ENCODE measurements at places on chromosomes 4 and X.

DNA sequence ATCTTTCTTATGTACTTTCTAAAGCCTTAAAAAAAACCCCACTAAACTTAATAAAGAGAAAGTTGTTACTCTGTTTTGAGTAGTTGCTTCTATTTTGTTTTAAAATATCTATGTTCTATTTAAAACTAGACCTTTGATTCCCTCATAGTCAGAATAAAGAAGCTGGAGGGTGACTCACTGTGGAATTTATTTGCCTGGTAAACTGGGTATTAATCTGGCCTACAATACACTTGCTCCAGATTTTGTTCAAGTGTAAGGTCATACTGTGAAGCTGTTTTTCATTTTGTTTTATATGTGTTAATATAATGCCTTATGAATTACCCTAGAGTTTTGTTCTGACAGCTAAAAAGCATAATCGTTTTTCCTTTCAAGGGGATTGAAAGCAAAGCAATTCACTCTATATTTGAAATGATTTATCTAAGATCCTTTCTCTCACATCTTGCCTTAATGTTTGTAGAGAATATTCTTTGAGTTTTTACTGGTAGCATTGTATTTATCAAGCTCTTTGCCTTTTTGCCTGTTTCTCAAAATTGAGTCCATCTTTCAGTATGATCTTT, 277.4 kb upstream of the PITX2 start:
- no peak for DNase-seq

DNA sequence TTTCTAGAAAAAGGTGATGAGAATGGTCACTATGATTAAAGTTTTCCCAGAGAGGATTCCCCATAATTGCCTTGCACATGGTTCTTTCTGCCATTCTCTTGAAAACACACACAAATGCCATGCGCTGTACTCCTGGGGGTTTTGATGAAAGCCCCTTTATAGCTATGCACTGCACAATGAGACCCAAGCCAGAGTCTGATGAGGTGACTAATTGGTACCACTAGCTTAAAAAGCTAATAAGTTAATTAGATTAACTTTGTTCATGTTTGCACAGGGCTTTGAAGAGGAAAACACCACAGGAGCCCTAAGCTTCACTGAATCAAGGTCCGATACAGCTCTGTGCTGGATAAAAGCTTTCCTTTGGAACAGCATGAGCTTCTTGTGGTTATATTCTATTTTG, 132.2 kb downstream of the NKX6-1 start:
- DNase-seq, result no peak

DNA sequence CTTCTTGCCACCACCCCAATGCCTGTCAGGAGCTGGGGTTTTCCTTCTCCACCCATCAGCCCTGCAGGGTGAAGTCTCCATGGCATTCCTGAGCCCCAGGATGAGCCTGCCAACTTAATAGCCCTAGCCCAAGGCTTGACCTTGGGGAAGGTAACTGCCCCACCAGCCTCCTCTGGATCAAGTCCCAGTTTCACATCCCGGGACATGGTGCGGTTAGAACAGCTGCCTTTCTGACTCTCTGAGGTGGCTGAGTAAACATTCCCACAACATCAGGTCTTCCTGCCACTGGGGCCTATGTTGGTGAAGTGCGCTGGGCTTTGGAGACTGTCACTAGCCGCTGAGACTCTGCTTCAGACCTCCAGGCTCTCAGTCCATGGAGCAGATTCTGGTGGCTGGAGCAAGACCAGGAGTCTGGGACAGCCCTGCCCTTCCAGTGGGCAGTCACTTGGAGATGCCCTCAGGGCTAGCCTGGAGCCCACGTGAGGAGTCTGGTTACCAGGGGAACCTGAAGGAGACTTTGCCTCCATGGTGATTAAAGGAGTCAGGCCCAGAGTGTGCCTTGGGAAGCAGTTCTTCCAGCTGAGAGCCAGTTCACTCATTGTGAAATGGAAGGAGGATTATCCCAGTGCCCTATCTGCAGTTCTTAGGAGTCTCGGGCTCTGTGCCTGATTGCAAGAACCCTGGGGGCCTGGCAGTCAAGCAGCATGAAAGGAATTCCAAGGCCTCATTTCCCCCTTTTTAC, 56.8 kb downstream of the SMIM20 start:
- DNase-seq, result no peak

DNA sequence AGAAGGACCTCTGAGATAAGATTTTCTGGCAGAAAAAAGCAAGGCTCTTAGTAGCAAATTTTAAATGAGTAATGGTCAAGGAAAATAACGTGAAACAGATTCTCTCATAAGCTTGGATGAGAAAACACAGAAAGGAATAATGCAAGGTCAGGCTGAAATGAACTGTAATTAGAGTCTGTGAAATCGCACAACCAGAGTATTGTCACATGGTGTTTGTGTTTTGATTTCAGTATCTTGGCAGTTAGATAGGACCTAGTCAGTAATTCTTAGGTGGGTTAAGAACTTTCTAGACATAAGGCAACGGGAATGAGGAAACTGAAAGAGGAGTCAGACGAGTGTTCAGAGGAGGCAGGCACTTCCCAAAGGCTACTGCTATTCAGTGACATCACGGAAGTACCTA, 34.6 kb downstream of the LIMCH1 start:
- no peak for DNase-seq

GRCh38 chr4:8641931-8642650, 49.5 kb downstream of the CPZ start:
- peak; percentile 8 for DNase-seq

GRCh38 chr4:175054980-175055379, 136.8 kb downstream of the ADAM29 start:
- no peak for DNase-seq

- DNase-seq, result no peak
These were observed 114.5 kb upstream of the SLIT2 start for GRCh38 chr4:20137176-20137575.

DNA sequence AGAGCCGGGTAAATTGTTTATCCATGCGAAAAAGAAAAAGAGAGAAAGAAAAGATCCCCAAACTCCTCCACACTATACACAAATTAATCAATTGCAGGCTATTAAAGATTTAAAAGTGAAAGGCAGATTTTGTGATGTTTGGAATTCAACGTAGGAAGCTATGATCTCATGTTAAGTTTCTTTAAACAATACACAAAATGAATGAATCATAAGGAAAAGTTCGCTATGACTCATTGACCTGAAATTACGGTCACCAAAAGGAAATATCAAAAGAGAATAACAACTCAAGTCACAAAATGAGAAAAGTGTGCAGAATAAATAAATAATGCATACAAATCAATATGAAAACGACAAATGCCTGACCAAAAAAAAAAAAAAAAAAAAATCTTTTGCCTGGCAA, 28.6 kb downstream of the CLNK start:
- no peak for DNase-seq

DNA sequence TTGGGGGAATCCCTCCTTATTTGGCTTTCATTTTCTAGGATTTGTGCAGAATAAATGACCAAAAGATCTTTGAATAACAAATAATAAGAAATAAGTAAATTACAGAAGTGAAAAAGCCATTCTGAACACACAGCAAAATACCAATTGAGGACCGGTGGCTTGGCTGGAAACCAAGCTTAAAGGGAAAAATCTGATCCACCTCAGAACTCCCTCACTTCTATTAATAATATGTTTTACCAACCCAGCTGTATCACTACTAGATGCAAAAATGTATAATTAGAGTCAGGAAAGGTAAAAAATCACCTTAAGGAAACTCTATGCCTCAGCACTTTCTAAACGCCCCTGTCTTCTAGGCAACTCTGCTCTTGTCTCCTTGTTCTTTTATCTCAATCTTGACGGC, 77.3 kb downstream of the TSPAN5 start:
- no peak for DNase-seq

DNA sequence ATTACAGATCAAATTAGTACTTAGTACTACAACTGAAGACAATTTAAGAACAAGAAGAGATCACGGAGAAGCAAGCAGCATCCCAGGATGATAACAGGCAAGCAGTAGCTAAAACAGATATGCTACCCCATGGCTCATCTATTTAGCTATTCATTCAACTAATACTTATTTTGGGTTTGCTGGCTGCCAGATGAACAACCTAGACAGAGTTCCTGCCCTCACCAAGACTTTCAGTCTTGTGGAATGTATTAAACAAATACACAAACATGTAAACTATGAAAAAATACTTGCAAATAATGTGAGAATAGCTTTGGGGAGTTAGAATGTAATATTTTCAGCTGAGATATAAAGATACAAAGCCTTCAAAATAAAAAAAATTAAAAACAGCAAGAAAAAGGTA, 2.4 kb upstream of the CORIN start:
- DNase-seq, result no peak

DNA sequence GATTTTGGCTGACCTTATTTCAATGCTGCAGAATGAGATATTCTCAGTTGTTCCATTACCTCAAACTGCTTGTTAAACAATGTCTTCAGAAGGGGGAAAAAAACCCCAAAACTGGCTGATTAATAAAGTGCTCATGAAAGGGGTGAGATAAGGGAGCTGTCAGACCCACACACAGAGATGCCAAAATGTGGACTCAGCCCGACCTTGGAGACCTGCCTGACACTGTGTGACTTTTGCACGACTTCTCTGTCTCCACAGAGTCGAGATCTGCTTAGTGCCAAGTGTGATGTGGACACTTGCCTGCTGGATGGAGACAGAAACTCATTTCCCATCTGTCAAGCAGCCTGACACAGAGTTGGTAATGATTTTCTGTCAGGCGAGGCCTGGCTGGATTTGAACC, 31.5 kb downstream of the REELD1 start:
- DNase-seq, result no peak

GRCh38 chrX:47366041-47366722, 4.2 kb upstream of the ZNF157 start:
- peak; percentile 69 for DNase-seq

DNA sequence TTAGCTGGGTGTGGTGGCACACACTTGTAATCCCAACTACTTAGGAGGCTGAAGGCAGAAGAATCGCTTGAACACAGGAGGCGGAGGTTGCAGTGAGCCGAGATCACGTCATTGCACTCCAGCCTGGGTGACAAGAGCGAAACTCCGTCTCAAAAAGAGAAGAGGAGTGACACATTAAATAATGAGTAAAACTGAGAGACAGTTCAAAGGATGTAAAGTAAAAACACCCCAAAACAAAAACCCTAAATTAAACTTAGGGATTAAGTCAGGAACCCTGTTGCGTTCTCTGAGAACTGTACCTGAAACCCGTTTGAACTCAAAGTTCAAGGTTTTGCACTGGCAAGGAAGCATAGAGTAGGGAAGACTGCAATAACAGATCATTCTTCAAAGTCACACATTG, 141.7 kb downstream of the BRWD3 start:
- no peak for DNase-seq

GRCh38 chr4:14856062-14856933, 146.0 kb upstream of the CPEB2 start:
- peak; percentile 20 for DNase-seq

DNA sequence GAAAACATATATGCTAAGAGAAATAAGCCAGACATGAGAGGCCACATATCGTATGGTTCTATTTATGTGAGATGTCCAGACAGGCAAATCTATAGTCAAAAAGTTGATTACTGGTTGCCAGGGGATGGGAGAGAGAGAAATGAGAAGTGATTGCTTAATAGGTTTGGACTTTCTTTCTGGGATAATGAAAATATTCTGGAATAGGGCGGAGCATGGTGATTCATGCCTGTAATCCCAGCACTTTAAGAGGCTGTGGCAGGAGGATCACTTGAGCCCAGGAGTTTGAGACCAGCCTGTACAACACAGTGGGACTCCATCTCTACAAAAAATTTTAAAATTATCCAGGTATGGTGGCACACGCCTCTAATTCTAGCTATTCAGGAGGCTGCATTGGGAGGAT, 22.4 kb downstream of the RBM47 start:
- no peak for DNase-seq

GRCh38 chrX:68665502-68665901, 18.0 kb downstream of the STARD8 start:
- DNase-seq, result no peak

- DNase-seq, result no peak
These were observed 87.6 kb downstream of the SORCS2 start for GRCh38 chr4:7279902-7280301.

DNA sequence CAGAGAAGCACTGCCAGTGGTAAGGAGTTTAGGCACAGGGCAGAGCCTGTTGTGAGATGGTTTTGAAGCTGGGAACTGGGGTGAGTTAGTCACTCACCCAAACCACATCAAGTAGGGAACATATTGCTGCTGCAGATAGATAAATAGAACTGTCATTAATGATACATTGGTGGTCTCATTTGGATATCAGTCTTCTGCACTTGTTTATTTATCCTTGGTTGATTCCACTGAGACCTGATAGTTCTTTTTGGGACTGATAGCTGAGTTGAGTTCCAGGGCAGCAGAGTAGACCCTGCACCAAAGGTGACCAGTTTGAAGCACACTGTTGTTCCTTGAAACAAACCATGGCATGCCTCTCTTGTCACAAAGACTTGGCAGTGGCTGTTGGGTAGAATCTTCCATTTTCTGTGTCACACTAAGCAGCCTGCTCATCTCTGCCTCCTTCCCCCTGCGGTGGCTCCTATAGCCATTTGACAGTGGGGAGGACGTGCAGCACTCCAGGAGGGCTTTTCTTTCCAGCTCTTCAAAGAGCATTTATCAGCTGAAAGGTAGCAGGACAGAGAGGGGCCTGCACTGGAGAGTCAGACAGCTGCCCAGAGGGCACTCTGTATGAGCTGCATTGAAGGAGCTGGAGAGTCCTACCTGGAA, 59.7 kb upstream of the TMEM164 start:
- DNase-seq, result no peak

DNA sequence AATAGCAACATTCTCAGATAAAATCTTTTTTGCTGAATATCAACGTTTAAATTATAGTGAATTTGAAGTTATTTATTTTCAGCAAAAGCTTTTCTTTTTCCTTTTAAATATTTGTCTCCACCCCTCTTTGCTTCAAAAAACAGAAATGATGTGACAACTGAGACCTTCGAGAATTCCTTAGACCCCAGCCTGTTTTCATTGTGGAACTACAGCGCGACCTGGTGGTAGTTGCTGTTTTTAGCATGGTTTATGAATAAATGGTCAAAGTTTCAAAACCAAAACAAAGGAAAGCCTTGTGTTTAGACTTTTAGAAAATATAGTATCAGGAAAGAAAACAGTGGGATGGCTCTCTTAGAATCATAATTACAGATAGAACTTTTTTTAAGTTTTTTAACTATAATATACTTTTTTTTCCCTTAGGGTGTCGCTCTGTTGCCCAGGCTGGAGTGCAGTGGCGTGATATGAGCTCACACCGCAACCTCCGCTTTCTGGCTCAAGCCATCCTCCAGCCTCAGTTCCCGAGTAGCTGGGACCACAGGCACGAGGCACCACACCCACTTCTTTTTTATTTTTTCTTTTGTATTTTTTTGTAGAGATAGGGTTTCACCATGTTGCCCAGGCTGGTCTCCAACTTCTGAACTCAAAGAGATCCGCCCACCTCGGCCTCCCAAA, 26.8 kb upstream of the TMEM184C start:
- peak; percentile 31 for DNase-seq

DNA sequence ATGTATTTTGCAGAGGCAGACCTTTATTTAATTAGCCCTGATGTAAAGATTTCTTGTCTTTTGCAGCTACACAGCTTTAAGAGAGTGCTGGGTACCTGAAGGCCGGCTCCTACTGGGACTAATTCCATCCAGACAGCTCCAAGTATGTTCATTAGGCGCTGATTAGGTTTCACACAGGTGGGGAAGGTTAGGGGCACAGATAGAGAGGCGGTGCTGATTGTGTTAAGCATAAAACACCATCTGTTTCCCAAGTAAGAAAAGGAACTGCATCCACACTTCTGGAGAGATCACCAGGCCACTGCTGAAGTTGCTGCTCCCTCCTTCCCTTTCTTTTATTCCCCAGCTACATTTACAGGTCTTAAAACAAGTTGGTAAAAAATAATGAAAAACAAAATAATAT, 349.5 kb downstream of the ZIC3 start:
- no peak for DNase-seq

- DNase-seq, result no peak
These were observed 10.1 kb downstream of the SEC24D start for GRCh38 chr4:118825799-118826198.

GRCh38 chr4:1082215-1083182, 30.9 kb downstream of the RNF212 start:
- DNase-seq, result no peak

Data from activated CD8-positive, alpha-beta memory T cell treated with anti-CD3 and anti-CD28 coated beads, Interleukin-2, amount 50 U/mL, for 4 hours (primary cell).